ENCODE measurements at places on chromosomes 3 and 15.

DNA sequence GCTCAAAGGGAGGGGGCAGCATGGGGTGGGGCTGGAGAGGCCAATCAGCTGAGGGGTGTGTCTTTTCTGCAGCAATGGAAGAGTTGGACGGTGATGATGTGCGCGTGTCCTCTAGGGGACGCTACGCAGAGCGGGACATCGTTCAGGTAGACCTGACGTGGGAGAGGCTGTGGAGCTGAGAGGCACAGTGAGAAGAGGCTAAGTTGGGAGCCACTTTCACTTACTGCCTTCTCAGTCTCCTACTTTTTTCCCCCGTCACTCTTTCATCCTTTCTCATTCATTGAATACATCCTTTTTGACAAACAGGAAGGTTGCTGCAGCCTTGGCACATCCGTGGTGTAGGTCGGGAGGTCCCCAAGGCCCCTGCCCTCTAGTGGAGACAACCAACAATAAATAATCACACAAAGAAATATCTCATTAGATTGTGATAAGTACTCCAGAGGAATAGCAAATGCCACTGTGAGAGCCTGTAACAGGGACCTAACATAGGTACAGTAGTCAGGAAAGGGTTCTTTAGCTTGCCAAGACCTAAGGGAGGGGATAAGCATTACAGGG, 4.4 kb upstream of the BRPF1 start:
- peak; percentile 25 for DNase-seq

GRCh38 chr15:66063147-66063546, 190.4 kb downstream of the MEGF11 start:
- DNase-seq: no peak

DNA sequence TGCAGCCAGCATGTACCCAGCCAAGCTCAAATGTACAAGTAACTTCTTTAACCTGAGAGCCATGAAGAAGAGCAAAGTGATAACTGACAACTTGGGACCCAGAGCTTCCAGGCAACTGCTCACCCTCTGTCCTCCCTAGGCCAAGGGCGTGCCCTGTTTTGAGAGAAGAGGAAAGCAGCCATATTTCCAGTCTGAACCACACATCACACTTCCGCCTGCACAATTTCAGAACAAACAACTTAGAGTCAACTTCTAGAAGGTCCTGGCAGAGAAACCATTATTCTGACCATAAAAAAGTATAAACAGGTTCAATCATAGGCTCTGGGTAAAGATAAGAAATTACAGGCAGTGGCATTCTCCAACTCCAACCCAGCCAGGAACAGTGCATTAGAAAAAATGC, 50.1 kb downstream of the ITGB5 start:
- no peak for DNase-seq

DNA sequence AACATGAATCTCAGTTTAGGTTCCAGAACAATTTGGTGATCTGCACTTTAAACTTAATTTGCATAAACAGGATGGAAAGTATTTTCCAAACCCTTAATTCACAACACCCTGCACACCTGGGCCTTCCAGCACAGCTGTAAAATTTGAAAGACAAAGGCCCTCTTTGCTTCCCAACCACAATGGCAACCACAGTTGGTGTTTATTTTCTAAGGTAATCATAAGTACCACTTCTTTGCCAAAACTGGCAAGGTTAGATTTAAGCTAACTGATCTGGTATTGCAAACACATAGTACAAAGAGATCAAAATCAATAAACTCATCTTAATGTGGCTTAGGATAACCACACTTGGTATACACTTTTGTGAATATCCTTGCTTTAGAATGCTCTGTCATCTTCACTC, 4.1 kb downstream of the LRIG1 start:
- DNase-seq: no peak

GRCh38 chr15:70268698-70269251, 171.1 kb upstream of the TLE3 start:
- DNase-seq: no peak

DNA sequence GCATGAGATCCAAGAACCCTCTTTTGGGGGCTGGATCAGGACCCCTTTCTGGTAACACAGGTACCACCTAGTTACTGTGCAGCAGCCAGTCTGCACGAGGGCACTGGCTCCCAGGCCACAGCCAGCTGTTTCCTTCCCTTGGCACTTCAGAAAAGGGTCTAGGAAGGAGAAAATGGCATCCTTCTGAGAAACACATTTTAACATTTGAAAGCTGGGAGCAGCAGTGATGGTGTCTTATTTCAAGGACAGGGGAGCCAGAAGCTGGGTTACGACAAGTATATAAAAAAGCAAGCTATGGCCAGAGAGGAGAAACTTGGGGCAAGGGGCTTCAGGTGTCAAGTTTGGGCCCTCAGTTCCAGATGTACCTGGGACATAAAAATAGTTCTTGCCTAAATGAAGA, 282.8 kb downstream of the CTNNB1 start:
- DNase-seq: no peak

- no peak for DNase-seq
Observed at GRCh38 chr3:71690341-71690841, 34.8 kb downstream of the EIF4E3 start.

DNA sequence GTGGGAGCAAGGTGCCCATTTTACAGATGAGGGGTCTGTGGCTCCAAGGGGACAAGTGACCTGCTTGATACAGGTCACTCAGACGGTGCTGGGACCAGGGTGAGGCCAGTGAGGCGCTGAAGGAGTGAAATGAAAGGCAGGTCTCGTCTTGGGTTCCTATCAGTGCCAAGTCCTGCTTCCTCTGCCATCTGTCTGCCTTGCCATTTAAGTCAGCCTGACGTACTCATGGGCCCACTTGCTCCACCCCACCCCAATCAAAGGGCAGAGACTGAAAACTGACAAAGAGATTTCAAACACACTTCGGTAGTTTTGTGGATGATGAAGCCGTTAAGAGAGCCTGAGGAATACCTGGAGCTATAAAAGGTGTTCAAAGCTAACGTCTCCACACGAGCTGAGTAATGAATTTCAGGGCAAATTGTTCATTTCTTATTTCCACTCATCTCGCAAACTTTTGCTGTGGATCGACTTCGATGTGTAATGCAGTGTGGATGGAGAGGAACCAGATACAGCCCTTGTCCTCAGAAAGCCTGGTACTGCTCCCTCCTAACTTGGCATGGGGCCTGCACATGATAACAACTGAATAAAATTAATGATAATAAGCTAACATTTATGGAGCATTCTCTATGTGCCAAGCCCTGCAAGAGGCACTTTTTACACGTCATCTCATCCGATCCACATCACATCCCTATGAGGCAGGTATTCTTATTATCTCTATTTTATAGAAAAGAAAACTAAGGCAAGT, 36.6 kb downstream of the ATP2B2 start:
- DNase-seq: no peak

GRCh38 chr15:39642011-39642640, 61.2 kb downstream of the THBS1 start:
- no peak for DNase-seq

GRCh38 chr15:22799902-22800301, 13.5 kb downstream of the NIPA1 start:
- DNase-seq: no peak

DNA sequence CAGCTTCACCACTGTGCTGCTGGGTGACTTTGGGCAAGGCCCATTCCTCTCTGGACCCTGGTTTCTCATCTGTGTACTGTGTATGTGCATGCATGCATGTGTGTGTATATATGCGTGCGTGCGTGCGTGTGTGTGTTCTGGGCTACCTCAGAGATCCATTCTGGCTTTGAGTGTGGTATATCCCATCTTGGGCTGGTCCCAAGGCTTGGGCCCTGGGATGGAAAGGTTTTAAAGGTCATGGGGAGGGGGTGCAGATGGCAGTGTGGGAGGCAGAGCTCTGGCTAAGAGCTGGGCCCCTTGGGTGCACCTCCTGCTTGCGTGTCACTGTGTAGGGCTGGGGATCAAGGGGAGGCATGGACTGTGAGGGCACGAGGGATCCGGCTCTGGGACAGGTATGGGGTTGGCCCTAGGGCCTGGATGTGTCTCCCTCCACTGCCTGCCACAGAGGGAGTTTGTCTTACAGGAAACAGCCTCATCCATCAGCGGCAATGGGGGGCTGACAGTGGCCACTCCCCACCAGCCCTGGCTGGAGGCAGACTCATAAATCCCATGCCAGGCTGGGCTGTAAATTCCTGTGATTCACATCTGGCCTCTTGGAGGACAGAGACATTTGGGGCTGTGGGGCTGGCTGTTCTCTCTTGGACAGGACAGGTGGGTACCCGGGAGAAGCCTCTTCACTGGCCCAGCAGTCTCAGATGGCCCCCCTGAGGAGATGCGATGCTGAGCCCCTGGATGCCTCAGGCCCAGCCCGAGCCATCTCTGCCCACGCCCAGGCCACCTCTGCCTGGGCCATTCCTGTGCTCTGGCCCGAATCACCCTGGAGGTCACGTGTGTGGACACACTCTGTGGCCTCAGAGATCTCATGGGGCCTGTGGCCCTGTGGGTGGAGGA, 21.4 kb upstream of the CSPG4 start:
- DNase-seq: no peak

- no peak for DNase-seq
Observed at GRCh38 chr3:81394651-81395524, 366.6 kb downstream of the GBE1 start.

DNA sequence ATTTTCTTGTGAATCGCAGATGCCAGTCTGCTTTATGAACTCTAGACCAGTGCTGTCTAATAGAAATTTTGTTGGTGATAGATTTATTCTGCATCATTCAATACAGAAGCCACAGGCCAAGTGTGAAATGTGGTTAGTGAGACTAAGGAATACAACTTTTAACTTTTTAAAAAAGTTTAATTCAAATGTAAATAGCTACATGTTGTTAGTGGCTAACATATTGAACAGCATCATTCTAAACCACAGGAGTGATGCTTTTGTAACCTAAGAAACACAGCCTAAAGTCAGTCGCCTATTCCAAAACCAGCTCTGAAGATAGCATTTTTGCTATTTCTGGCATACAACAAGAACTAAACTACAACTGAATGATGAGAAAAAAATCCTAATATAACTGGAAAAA, 164.8 kb upstream of the CBLB start:
- no peak for DNase-seq

GRCh38 chr3:87367736-87368135, 91.4 kb upstream of the POU1F1 start:
- no peak for DNase-seq

- no peak for DNase-seq
Observed at GRCh38 chr3:177251755-177252154, 54.5 kb upstream of the TBL1XR1 start.

DNA sequence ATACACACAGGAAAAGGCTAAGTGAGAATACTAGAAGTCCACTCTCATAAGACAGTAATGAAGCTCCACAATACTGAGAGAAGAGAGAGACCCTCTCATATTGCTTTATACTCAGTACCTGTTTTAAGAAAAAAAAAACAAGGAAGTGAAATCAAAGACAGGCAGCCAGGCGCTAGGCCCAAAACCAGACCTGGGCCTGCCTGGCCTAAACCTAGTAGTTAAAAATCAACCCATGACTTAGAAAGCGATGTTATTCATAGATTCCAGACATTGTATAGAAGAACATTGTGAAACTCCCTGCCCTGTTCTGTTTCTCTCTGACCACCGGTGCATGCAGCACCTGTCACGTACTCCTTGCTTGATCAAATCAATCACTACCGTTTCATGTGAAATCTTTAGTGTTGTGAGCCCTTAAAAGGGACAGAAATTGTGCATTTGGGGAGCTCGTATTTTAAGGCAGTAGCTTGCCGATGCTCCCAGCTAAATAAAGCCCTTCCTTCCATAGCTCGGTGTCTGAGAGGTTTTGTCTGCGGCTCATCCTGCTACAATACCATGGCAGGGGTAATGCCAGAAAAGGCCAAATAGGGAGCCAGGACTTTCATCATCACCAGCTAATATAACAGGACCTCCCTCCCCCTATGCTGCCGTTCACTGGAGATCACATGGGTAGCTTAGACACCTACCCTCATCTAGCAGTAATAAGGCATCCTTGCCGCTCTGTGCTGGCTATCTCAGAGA, 1294.1 kb downstream of the NSUN3 start:
- no peak for DNase-seq

DNA sequence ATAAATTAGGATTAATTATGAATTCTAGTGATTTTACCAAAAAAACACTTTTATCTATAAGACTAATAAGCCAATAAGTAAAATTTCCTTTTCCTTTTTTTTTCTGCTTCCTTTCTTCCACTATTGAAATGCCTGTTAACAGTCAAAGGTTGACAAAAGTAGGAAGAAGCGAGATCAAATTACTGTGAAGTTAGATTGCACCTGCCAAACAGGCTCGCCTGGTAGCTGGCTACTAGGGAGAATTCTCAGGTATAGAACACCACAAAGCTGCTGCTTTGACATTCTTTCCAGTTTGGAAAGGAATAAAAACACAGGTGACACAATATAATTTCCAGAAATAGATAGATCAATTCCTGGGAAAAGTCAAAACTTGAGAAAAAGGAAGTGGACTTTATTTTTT, 749.0 kb downstream of the NSUN3 start:
- no peak for DNase-seq

GRCh38 chr3:23916152-23916885, 471 bp downstream of the NKIRAS1 start:
- DNase-seq: no peak

- DNase-seq: peak; percentile 81
Observed at GRCh38 chr15:90838139-90838538, 30.2 kb upstream of the FURIN start.

- DNase-seq: no peak
Observed at GRCh38 chr3:169563775-169564059, 99.8 kb downstream of the MECOM start.

GRCh38 chr3:48848816-48849515, 1.3 kb upstream of the PRKAR2A start:
- DNase-seq: no peak

GRCh38 chr15:48063411-48063985, 57.3 kb upstream of the SLC24A5 start:
- no peak for DNase-seq

DNA sequence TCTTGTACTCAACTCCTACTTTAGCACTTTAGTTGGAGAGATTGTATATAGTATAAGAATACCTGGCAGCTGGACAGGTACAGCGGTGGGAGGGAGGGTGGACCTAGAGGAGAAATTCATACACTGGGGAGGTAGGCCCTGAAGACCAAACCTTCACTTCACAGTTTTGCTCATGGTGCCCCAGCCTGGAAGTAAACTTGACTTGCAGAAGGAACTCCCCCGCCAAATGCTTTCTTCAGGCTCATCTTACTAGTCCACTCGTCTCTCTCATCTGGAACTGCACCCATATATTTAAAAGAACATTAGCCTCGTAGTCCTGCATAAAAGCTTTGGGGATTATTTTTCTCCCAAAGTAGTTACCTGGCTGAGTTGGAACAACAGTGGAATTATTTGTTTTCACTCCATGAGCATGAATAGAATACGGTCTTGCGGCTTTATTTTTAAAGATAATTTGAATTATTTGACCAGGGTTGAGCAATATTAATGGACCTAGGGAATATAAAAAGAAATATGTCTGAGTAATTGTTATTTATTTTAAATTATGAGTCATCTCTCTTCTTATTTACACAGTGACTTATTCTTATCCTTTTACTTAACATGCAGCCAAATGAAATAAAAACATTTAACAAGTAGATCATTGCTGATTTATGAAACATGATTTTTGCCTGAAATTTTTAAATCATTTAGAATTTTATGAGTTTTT, 25.5 kb upstream of the CP start:
- DNase-seq: no peak

All from stimulated activated CD4-positive, alpha-beta T cell treated with anti-CD3 and anti-CD28 coated beads, Interleukin-12 subunit alpha, Interleukin-12 subunit beta, amount 100 ng/mL, for 4 hours (primary cell).